Hematopoietic multipotent progenitor cell treated with erythropoietin and hydrocortisone succinate and interleukin-3 and kit ligand, for 17 days (in vitro differentiated cells): ENCODE measurements at places on chromosomes 2 and 18.

DNA sequence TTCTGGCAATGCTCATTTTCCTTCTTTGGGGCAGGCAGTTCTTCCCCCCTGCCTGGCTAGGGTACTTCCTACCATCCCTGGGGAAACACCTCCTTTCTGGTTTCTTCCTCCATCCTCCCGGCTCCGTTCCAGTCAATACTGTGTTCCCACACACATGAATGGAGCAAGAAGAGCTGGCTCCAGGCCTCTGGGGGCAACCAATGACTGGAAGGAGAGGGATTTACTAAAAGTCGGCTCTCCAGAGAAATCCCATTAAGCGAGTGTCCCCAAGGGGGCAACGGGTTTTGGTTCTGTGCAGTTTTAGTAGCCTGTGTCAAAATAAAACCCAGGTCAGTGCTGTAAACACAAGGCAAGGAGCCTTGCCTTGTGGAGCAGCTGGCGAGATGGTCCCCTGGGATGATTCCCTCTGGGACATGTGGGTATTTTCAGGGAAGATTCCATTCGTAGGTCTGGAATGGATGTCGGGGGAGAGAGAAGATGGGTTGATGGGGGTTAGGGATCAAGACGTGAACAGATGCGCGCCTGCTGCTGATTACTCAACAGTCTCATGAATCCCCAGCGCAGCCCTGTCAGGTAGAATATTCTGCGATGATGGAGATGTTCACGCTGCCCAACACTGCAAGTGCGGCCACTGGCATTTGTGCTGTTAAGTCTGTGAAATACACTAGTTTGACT is 32.0 kb downstream of the EMILIN2 start:
- no peak for DNase-seq

DNA sequence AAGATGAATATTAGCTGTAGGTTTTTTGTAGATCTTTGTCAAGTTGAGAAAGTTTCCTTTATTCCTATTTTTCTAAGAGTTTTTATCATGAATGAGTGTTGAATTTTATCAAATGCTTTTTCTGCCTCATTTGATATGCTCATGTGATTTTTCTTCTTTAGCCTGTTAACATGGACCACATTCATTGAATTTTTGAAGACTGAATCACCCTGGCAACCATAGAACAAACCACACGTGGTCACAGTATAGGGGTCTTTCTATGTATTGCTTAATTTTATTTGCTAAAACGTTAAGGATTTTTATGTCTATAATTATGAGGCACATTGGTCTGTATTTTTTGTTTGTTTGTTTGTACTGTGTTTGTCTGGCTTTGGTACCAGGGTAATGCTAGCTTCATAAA is 201.7 kb upstream of the CWC22 start:
- no peak for DNase-seq

DNA sequence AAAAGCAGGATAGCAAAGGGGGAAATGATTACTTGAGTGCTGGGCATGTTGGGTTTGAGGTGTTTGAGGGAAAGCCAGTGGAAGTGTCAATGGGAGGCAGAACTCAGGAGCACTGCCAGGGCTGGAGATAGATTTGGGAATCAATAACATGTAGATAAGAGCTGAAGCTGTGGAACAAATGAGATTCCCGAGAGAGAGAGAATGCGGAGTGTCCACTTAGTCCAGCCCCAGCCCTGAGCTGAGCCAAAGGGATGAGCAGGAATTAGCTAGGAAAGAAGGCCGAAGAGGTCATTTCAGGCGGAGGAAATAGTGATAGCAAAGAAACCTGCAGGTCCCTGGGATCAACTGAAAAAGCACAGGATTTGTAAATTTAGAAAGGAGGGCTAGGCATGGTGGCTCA is 21.2 kb upstream of the YES1 start:
- no peak for DNase-seq

- no peak for DNase-seq
These were observed 93.9 kb downstream of the VWC2L start for GRCh38 chr2:214504599-214505376.

DNA sequence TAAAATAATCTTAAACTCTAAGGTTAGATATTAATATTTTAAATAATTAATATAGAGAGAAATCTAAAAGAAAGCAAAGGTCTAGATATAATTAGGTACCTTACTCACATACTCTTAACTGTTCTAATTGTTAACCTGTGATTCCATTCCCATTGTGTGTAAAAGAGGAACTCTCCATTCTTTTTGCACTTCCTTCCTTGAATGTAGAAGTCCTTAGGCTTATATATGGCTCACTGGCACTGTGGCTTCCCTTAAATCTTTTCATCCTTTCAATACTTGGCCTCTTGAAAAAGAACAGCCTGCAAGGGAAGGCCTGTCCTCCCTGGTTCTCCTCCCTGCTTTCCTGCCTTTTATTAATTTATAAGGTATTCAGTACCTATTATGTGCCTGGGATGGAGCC is 182.8 kb upstream of the FOSL2 start:
- DNase-seq, result no peak

DNA sequence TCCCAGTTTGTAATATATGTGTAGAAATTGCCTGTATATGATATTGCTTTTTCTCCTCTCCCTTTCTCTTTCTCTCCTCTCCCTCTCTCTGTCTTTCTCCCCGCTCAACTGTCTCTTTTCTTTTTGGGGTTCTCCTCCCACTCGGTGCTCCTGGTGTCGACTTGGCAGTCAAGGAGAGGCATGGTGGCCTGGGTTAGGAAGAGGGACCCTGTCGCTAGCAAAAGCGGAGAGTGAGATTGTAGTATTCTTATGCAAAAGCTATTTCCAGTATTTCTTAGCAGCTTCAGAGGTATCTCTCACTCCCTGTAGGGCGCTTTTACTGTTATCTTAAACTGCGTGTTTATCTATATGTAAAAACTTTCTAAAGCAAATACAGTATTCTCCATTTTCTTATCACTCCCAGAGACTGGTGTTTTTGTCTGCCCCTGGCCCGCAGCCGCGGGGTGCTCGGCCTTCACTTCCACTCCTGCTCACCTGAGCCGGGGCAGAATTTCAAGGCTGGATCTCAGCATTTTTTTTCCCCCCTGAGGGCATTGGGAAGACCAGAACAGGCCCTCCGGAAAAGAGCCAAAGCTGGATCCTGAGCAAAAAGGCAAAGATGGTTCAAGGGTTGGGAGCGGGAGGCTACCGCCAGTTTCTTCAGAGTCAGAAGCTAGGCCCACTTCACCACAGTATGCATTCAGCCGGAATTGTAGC is 4.3 kb downstream of the SIX3 start:
- DNase-seq, result no peak

DNA sequence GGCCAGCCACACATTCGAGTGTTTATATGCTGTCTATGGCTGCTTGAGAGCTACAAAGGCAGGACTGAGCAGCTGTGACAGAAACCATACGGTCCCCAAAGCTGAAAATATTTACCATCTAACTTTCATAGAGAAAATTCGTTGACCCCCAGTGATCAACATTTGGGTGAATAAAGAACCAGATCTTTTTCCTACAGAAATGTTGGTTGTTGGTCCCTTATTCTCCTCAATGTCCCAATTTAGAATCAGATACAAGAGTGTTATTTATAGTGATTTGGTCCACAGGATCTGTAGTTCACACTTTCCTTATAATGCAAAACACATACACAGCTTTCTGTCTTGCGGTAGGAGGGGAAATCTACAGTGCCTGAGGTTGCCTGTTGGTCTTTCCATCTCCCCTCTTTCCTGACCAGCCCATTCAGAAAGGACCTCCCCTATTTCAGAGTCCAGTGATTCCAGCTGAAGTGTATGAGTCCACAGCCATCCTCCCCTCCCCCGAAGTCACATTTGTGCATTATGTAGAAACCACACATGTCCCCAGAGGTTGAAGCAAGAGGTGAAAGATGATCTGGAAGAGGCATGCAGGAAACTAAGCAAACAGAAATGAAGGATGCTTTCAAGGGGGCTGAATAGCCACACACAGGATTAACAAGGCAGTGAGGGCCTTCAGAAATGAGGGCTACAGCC is 61.9 kb downstream of the SPRED2 start:
- DNase-seq, result no peak

GRCh38 chr2:158935617-158936016 is 32.8 kb upstream of the TANC1 start:
- no peak for DNase-seq

GRCh38 chr2:104472076-104472475 is 381.8 kb upstream of the POU3F3 start:
- DNase-seq, result no peak

DNA sequence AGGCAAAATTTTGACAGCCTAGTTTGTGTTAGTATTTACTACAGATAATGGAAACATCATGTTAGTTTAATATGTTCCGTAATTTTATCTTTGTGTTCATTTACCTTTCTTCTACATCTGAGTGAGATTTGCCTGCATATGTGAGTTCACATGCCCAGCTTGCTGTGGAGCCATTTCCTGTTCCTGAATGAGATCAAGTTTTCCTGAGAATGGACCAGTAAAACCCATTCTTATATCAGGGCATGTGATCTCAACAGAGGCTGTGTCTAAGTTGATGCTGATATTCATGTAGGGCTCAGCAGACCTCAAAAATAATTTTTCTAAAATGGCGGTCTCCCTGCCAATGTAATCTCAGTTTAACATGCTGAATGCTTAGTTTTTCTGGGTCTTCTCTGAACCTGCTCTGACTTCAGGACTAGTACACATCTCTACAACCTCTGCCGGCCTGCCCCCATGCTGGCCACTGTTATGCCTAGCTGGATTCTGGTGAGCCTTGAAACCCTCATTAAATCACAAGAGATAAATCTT is 1.0 kb downstream of the IL1A start:
- DNase-seq, result no peak

DNA sequence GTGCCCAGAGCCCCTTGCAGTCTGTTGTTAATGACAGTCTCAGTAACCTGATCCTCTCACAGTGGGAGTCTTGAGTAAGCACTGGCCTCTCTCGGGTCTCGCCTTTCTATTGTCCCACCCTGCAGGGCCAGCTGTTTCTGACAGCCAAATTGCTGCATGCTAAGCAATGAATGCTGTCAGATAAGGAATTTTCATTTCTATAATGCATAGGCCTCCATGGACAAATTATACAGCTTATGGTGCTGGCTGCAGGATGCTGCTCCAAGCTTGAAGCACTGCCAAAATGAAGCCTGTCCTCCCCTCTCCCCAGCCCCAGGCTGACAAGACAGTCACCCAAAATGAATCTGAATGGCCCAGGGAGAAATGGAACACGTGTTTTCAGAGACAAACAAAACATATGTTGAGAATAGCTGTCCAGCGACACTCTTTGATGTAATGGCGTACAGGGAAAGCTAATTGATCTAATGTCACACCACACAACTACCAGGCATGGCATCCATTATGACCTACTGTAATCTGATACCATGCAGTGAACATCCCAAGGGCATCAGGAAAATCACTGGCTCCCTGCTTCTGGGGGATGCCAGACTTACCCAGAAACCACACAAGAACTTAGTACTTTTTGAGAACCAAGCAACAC is 36.8 kb downstream of the ACVR1 start:
- no peak for DNase-seq

DNA sequence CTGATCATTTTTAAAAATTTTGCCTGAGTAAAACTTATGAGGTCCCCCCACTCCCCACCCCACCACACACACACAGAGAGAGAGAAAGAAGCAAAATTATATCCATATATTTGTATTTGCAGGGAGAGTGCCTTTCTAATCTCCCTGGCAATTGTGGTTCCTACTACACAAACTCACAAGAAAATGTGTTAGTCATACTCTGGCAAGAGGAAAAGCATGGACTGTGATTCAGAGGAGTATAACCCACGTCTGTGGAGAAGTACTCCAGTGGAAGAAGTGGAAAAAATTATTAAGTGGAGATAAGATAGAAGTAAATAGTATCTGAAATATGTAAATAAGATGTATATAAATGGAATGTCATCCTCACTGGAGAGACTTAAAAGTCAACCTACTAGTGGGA is 114.0 kb downstream of the DSEL start:
- no peak for DNase-seq

DNA sequence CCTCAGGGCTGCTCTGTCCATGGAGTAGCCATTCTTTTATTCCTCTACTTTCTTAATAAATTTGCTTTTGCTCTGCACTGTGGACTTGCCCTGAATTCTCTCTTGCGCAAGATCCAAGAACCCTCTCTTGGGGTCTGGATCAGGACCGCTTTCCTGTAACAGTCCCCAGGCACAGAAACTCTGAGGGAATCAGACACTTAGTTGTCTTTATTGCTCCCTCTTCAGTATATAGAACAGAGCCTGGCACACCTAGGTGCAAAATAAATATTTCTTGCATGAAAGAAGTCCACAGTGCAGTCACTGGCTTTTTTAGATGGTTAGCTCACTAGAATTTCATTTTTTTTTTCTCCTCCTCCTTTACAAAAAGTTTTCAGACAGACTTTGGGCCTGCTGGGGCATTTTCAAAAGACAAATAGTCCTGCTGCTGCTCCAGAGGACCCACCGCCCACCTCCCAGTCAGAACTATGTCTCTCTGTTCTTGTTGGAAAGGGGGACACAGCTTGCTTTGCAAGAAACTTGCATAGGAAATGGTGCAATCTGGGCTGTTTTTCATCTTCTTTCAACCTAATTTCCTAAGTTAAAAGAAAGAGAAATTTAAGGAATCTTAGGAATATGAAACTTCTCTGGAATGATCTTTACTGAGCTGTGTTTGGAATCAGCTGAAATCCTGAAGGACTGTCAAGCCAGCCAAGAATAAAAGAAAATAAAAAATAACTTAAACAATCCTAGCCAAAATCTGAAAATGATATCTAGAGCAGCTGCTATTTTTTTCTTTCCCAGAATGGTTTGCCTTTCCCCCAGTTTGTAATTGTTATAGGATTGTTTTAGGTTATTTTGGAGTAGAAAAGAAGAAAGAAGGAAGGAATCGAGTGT is 31.7 kb upstream of the MAP4K3 start:
- no peak for DNase-seq

DNA sequence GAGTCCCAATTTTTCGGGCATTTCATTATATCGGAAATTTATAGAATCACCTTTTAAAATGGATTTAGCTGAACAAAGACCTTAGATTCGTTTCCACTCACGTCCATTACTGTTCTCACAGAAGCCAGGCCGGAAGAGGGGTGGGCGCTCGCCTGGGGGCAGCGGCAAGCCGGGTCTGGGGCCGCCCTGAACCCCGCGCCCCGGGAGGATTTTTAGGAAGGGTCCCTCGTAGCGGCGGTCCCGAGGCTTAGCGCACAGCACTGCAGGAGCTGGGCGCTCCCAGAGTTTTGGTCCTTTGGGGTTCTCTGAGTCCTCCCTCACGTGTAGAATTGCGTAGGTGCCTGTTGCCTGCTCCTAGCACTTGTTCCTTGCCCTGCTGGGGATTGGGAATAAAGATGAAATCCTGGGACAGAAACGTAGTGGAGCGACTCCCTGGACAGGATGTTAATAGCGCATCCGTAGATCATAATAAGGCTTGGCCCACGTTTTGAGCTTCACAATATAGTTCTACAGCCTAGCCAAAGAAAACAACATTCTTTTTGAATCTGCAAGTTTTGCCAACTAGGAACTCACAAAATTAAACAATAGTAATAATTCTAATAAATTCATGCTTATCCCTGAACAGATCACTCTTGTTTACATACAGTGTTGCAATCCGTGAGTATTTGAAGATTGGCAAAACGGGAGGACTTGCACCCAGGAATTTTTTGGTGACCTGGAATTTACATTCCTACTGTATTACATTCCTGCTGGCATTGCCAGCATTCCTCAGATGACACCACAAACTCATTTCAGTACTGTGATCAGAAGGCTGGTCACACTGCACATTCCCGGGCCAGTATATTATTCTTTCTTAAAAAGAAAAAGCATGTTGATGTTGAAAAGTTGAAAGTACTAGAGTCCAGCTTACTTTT is 875 bp downstream of the C18orf63 start:
- DNase-seq, result no peak

GRCh38 chr2:1826226-1826905 is 82.1 kb upstream of the PXDN start:
- DNase-seq, result no peak

- no peak for DNase-seq
These were observed 116.8 kb upstream of the FSHR start for GRCh38 chr2:49271060-49271606.
